Stimulated activated CD8-positive, alpha-beta memory T cell treated with anti-CD3 and anti-CD28 coated beads, Interleukin-15, amount 100 ng/mL, for 48 hours (primary cell): ENCODE measurements at places on chromosomes 3 and 15.

DNA sequence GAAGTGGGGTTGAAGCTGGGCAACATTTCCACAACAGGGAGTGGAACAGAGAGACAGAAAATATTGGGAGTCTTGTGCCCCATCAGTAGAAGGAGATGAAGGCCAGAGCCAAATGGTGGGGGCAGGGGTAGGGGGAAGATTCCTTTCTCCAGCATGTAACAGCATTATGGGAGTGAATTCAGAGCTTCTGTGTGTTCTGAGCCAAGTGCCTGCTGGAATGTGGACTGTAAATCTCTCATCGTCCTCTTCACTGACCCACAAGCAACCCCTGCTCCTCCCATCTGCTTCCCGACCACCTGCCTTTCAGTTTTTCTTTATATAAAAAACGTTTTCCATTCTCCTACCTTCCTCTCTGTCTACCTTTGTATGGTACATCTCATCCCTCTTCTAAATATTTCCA, 344.2 kb upstream of the TPRG1 start:
- no peak for DNase-seq

- DNase-seq: no peak
Observed at GRCh38 chr3:64815195-64815631, 127.4 kb upstream of the ADAMTS9 start.

- no peak for DNase-seq
Observed at GRCh38 chr3:112117841-112118571, 15.0 kb downstream of the GCSAM start.

DNA sequence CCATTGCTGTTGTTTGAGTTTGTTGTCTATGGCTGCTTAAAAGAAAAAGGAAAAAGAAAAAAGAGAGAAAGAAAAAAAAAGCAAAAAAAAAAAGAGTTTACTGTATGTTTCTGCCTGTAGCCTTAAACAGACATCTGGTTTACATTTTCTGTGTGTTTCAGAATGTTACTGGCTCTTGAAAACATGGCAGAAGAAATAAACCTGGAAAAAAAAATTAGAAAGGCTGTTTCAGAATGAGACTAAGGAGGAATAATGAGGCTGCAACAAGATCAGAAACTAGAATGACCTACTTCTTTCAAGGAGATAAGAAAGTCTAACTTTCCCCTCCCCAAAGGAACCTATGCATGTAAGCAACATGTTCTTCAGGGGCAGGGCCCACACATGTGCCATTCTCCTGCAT, 292.1 kb downstream of the DIPK2A start:
- no peak for DNase-seq

DNA sequence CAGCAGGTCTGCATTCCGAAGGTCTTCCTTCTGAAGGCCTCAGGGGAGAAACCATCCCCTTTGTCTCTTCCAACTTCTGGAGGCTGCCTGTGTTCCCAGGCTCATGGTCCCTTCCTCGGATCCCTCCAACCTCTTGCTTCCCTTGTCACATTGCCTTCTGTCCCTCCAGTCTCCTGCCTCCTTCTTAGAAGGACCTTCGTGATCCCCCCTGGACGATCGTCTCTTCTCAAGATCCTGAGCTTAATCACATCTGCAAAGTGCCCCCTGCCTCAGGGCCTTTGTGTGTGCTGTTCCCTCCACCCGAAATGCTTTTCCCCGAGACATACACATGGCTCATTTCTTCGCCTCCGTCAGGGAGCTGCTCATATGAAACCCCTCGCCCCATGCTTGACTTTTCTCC, 505.8 kb downstream of the SHQ1 start:
- no peak for DNase-seq

DNA sequence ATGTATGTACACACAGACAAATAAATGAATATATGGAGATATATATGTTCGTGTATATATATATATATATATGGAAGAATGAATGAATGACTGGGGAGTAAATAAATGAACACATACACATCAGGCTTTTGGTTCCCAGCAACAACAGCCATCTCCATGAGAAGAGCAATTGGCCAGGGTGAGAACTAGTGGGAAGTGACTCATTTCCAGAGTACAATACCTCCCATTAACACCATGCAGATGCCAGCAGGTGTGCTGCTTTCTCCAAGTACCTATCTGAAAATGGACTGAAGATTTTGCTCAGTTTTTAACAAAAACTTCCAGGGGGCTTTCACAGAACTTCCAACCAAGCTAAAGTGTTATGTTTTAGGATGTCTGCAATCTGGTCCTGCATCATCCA, 179.8 kb upstream of the SLC2A2 start:
- DNase-seq: no peak

DNA sequence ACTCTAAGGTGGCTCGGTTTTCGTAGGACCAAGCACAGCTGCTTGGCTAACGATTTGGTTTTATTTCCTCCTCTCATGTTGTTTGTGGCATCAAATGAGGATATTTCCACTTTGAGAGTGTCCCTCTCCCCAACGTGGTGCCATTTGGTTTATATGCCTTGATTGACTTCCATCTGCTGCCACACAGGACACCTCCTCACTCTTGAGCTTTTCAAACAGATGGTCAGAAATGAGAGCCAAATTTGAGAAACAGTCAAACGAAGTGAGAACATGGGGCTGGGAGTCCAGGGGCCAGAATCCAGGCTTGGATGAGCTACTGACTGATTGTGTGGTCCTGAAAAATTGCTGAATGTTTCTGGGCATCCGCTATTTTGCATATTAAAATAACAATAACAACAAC, 43.5 kb downstream of the CEMIP start:
- DNase-seq: no peak

GRCh38 chr3:110343376-110343775, 728.2 kb upstream of the NECTIN3 start:
- DNase-seq: no peak

DNA sequence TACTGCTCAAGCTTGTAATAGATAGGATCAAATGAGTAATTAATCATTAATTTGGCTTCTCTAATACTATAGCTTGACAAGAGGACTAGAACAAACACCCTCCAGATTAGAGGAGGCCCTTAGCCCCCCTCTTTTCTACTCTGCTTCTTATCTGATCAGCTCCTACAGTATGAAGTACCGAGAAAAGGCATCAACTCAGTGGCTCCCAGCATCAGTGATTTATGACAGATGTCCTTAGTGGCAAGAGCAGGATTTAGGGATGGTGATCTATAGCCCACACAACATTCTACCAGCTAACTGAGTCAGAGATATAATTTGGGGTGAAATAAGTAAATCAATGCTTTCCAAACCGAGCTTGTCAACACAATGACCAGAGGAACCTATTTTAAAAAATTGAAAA, 541.1 kb downstream of the NLGN1 start:
- no peak for DNase-seq

GRCh38 chr15:43957724-43958123, 130.9 kb downstream of the WDR76 start:
- no peak for DNase-seq

GRCh38 chr3:167700926-167701325, 33.8 kb downstream of the PDCD10 start:
- DNase-seq: no peak

DNA sequence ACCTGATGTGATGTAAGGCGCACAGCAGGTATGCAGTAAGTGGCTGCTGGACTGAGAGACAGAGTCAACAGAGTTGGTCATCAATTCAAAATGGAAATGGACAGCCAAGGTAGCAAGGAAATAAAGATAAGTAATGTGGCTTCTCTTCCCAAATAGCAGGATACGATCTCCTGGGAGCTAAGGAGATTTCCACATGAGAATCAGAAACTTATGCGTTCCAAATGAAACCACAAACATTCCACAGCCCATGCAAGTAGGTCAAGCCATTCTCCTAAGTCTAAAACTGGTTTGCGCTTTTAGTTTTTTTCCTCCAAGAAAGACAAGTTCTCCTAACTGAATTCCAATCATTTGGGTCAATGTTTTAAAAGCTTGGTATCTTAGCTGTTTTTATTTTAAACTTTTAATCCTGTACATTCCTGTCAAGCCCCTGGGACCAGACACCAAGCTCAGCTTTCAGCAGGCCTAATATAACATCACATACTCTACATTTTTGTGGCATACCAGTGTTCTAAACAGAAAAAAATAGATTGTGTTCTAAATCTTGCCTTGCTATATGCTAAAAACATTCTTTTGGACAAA, 73.7 kb upstream of the TSPAN3 start:
- no peak for DNase-seq

DNA sequence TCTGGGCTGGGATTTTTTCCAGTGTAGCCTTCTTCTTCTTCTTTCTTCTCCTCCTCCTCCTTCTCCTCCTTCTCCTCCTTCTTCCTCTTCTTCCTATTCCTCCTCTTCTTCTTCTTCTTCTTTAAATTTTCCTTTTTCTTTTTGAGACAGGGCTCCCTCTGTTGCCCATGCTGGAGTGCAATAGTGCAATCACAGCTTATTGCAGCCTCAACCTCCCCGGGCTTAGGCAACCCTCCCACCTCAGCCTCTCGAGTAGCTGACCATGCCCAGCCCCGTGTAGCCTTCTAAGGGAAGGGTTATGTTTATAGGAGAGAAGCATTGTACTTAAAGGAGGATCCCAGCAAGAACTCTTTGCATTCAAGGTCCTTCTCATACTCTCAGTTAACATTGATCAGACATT, 24.0 kb upstream of the MYO1E start:
- no peak for DNase-seq

- DNase-seq: no peak
Observed at GRCh38 chr3:109702976-109703375, 365.6 kb upstream of the DPPA4 start.

DNA sequence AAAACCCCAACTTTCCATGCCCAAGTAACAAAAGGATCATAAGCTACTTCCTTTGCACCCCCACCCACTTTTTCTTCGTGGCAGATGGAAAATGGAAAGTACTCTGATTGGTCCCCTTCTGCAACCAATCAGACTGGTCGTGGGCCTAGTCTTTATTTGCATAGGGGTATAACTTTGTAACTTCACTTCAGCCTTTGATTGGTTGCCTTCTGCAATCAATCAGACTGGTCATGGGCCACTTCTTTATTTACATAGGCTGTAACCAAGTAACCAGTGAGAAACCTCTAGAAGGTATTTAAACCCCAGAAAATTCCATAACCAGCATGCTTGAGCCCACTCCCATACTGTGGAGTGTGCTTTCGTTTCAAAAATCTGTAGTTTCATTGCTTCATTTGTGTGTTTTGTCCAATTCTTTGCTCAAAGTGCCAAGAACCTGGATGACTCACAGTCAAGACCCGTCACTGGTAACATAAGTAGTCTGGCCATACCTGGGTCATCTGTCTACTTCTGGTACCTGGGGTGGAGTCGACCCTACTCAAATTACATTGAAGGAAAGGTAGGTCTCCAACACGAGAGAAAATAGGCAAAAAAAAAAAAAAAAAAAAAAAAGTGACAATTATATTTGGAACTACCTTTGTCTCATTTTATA, 41.9 kb downstream of the CMTM8 start:
- no peak for DNase-seq

DNA sequence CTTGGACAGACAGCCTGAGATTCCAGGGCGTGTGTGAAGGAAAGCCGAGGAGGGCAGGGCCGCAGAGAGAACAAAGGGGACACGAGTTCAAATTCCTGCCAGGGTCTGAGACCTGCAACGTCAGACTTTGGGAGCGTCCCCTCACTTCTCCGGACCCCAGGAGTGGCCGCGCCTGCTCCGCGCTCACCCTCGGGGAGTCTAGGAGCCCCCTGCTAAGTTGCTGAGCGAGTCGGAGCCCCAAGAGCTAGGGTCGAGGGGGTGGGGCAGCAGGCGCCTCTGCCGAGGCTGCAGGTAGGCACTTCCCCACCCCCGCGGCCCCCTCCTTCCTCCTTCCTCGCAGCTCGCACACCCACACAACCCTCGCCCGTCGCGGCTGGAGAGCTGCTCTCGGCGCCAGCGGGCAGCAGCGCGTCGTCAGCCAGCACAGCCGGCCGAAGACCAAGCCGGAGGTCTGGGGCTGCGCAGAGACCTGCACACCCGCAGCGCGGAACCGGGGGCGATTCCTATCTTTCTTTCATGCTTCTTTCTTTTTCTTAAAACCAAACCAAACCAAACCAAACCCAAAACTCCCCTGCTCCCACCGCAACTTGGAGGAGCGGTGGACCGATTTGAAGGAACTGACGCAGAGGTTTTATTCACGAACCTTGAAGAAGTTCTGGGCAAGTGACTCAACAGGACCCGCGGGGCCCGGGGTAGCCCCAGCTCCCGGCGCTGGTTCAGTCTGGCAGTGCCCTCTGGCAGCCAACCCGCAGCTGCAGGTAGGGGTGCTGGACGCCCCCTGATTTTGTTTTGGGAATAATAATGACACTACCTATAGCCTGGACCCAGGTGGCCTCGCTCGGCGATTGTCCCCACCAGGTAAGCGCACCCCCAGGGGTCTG, at the start of gene ANKRD34C:
ANKRD34C (plus strand) TSS at position 352 of the 881 bp plus-strand sequence. CDS start 10,563 bp downstream, outside the sequence.
- DNase-seq: no peak

- DNase-seq: no peak
Observed at GRCh38 chr3:122799322-122799721, 4.5 kb downstream of the SLC49A4 start.

DNA sequence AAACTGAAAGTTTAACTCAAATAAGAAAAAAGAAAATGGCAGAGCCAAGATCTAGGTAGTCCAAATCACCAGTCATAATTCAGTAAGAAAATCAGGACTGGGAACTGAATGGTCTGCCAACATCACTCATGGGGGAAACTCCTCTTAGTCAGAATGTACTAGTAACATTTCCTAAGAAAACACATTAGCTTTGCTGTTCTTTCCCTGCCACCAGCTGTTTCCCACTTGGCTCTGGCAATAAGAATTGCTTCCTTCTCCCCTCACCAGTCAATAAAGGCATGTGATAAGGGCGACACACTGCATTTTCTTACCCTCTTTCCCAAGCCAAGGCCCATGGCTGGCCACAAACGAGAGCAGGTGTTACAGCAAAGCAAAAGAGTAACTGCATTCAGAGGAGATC, 46.1 kb downstream of the PIK3R4 start:
- no peak for DNase-seq

GRCh38 chr15:45611305-45611704, 23.5 kb upstream of the SQOR start:
- no peak for DNase-seq

GRCh38 chr3:149541091-149541491, 66.6 kb downstream of the TM4SF4 start:
- no peak for DNase-seq

GRCh38 chr15:91146728-91147127, 46.7 kb downstream of the SV2B start:
- no peak for DNase-seq

- no peak for DNase-seq
Observed at GRCh38 chr15:99708563-99708962, 24.7 kb downstream of the LYSMD4 start.
